B cell (primary cell): ENCODE measurements at places on chromosomes 4 and X. TPM values are rescaled to one million over a fixed set of nuclear protein-coding genes. Genes with fewer than 3 reads are reported as not detected.

Gene NLRP2B
- total RNA-seq, result not detected in 2 replicates

- DNase-seq, result no peak
Measured at GRCh38 chrX:47578692-47579091, 3.5 kb upstream of the TIMP1 start.

DNA sequence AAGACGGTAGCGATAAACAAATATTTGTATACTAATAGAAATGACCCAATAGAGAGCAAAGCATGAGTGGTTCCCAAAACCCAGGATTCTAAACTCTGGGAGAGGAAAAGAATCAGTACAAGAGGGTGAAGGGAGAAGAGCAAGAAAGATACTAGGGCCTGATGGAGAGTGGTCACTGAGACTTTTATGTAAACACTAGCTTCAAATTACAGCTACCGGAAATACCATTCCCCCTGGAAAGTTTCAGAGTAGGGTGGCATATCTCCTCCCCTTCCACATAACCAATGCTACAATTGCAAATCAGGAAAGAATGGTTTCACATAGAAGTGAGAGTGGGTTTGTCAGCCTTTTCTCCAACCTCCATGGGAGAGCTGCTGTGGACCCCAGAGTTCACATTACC, 77.1 kb downstream of the EIF4E start:
- DNase-seq, result no peak

DNA sequence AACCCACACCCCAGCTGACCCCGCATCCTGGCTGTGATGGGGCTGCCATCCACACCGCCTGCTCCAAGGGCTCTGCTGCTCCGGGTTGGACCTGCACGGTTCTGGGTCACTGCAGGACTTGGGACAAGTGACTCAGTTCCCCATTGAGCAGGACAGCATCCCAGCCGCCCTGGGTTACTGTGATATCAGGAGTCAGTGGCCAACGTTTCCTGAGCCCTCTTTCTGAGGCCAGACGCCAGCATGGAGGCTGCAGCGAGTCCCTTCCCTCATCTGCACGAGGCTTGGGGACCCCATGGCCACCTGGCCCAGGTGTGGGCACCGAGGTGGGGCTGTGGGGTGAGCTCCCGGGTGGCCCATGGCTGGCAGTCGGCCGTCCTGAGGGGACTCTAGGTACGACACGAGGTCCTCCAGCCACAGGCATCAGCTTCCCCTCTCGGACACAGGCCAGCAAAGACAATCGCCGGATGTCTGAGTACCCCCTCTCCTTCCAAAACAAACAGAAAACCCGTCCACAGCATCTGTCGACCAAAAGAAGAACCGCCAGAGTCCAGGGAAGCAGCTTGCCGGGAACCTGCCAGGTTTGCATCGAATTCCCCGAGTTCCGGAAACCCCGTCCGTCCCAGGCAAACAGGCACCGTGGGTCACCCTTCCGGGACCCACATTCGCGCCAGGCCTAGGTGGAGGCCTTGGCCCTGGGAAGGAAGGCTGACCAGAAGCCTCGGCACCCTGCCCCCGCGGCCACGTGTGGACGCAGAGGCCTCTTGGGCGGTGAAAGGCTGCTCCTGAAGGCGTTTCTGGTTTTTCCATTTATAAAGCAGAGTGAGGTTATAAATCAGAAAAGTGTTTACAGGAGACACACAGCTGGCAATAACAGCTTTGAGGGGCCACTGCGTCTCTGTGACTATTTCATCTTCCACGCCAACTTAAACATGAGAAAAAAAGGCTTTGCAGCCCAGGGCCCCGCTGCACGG, 136.0 kb downstream of the FAM53A start:
- no peak for DNase-seq

Gene UGT2B10
- not detected in 2 replicates for total RNA-seq

GRCh38 chrX:138939038-138939437, 227.5 kb upstream of the FGF13 start:
- no peak for DNase-seq

Gene TRAM1L1
- total RNA-seq, result not detected in 2 replicates
